SK-N-SH (cell line): ENCODE measurements at places on chromosomes 2 and 18. TPM values are rescaled to one million over a fixed set of nuclear protein-coding genes. Genes with fewer than 3 reads are reported as not detected.
A peak's percentile ranks its signal among the peaks of the same experiment; 100 is the strongest.

- H3K36me3 ChIP-seq = no peaks in the 10 kb centered on the region
- H3K4me1 ChIP-seq = no peaks in the 10 kb centered on the region; the same call in 1 of the 2 replicates
- H3K27ac ChIP-seq = no peak overlapping the region
- no peaks in the 10 kb centered on the region for H3K27me3 ChIP-seq
- no peak overlapping the region for H3K4me3 ChIP-seq
Measured at GRCh38 chr2:150182566-150183235, 304.8 kb downstream of the RND3 start.

- H3K4me1 ChIP-seq = no peaks in the 10 kb centered on the region
- H3K27me3 ChIP-seq = no peaks in the 10 kb centered on the region
- no peak overlapping the region for H3K4me3 ChIP-seq
- no peak overlapping the region for H3K27ac ChIP-seq
- no peaks in the 10 kb centered on the region for H3K36me3 ChIP-seq
Measured at GRCh38 chr2:9737053-9737875, 106.0 kb upstream of the TAF1B start.

DNA sequence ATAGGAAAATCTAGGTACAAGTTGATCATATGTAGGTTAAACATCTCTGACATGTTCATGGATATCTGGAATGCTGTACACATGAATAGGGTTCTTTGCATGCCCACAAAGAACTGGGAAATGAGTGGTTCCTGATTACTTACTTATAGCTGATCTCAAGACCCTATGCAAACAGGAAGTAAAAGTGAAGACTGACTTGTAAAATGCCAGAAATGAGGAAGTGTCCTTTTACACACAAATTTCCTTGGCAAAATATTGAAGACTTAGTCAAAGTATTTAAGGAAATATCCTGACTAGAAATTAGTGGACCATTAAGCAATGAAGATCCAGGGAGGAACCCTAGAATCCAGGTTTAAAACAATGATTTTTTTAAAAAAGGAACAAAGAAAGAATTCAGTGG is 203.7 kb upstream of the DLGAP1 start:
- no peak overlapping the region for H3K27ac ChIP-seq
- H3K36me3 ChIP-seq = no peaks in the 10 kb centered on the region
- no peak for DNase-seq
- no peaks in the 10 kb centered on the region for H3K27me3 ChIP-seq

GRCh38 chr18:5529471-5529870 is 14.3 kb downstream of the EPB41L3 start:
- H3K4me3 ChIP-seq = no peak overlapping the region
- H3K4me1 ChIP-seq = no peaks in the 10 kb centered on the region
- no peaks in the 10 kb centered on the region for H3K27me3 ChIP-seq
- H3K27ac ChIP-seq = no peak overlapping the region
- no peak for DNase-seq

DNA sequence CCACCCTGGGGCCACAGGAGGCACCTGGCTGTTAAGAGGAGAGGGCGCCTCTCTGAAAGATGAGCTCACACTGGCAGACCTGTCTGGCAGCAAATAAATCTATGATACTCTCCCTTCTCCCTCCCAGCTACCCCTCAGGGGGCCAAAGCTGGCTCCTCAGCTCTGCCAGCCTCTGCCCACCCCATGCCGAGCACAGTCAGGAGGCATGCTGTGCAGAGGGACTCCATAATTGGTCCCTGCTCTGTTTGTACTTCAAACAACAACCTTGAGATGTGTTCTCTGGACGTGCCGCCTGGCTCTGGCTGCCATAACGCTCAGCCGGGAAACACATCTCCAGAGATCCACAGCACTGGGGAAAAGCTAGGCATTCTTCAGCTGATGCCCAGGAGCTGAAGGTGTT is 126.7 kb downstream of the GALNT14 start:
- no peaks in the 10 kb centered on the region for H3K27me3 ChIP-seq
- H3K4me1 ChIP-seq = no peaks in the 10 kb centered on the region; the same call in 1 of the 2 replicates
- no peak overlapping the region for H3K27ac ChIP-seq
- no peak for DNase-seq
- H3K36me3 ChIP-seq = no peaks in the 10 kb centered on the region

KLHL14 gene
- polyA plus RNA-seq = not detected in 2 replicates

TUBB8B gene
- polyA plus RNA-seq = not detected in 2 replicates

- no peaks in the 10 kb centered on the region for H3K27me3 ChIP-seq
- DNase-seq = no peak
- H3K36me3 ChIP-seq = no peaks in the 10 kb centered on the region
- H3K4me3 ChIP-seq = peak overlapping the region; percentile 73
- H3K4me1 ChIP-seq = peaks cover 10% of the 10 kb centered on the region; the same call in 1 of the 2 replicates
- H3K27ac ChIP-seq = 0 out of 2 replicates have a peak overlapping the region, but pooled peaks have one; percentile 25
Measured at GRCh38 chr2:24492421-24493279, 1.6 kb downstream of the NCOA1 start.

GRCh38 chr2:201887773-201888425 is 81.6 kb downstream of the CDK15 start:
- no peaks in the 10 kb centered on the region for H3K36me3 ChIP-seq
- H3K27me3 ChIP-seq = no peaks in the 10 kb centered on the region
- peaks cover 54% of the 10 kb centered on the region for H3K4me1 ChIP-seq
- no peak overlapping the region for H3K4me3 ChIP-seq
- DNase-seq = no peak

- no peaks in the 10 kb centered on the region for H3K27me3 ChIP-seq
- H3K27ac ChIP-seq = peak overlapping the region; percentile 91
- peaks cover 2% of the 10 kb centered on the region for H3K36me3 ChIP-seq
- H3K4me1 ChIP-seq = no peaks in the 10 kb centered on the region; the same call in 1 of the 2 replicates
- DNase-seq = peak; percentile 8
- H3K4me3 ChIP-seq = peak overlapping the region; percentile 59
Measured at GRCh38 chr2:61538920-61539520, 864 bp upstream of the XPO1 start.
